ENCODE measurements at places on chromosomes 4 and X.

- no peak for DNase-seq
Observed at GRCh38 chrX:155767876-155768769, 113.0 kb upstream of the VAMP7 start.

- peak; percentile 58 for DNase-seq
Observed at GRCh38 chr4:132026166-132026565, 1122.9 kb upstream of the PCDH10 start.

- DNase-seq: no peak
Observed at GRCh38 chr4:48311896-48312295, 29.4 kb upstream of the SLAIN2 start.

DNA sequence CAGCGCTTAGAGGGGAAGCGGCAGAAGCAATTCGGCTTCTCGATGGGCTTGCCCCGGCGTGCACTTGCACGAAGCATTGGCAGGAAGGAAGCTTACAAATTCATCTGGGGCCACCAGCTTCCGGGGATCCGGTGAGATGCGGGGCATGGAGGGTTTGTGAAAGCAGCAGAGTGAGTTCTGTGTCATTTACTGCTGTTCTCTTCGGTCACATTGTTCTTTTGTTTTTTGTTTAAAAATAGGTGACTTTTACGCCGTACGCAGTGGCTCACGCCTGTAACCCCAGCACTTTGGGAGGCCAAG is 47.0 kb downstream of the ASMT start:
- no peak for DNase-seq

DNA sequence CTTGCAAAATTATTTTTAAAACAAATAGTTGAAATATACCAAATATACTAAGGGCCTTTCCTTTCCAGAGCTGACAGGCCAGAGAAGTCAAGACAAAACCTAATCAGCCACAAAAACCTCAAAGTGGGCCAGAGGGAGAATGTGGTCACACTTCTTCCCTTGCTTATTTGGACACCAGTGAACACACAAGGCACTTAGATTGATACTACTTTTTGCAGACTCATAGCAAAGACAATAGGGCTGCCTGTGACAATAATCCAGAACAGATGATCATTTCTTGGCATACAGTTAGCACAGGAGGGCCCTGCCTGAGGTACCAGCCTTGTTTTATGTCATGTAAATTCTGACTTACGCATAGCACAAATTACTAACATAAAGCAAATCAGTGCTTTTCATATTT is 215.7 kb upstream of the NEIL3 start:
- no peak for DNase-seq

GRCh38 chr4:55028196-55028595 is 97.2 kb downstream of the KDR start:
- DNase-seq: no peak

DNA sequence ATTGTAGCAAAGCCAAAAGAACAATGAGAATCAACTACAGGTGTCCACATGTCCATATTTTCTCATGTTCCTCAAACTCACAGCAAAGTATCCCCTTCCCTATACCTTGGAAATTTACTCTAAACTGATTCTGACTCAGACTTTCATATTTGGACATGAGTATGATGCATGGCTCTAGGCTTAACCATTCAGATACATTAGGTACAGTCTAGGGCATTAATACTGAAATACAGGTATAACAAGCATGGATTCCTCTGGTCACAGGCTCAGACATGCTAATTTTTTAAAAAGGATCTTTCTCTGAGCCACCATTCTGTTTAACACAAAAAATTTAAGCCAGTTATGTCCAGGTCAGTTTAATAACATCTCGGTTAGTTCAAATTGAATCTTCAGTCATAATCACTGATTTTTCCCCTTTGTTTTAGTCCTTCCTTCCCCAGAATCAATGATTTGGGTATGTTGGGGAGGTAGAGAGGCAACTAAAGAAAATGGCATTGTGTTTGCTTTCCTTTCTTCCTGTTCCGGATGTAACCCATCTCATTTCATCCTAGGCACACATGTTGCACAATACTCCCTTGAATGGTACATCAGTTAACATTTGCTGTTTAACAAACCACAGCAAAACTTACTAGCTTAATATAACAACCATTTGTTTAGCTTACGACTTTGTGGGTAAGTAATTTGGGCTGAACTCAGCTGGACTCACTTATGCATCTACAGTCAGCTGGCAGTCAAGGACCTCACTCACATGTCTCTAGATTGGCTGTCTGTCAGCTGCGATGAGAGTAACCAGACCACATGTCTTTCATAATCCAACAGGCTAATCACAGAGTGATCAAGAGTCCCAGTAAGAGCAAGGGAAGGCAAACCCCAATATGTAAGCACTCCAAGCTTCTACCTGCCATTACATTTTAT is 75.3 kb upstream of the GRIA3 start:
- no peak for DNase-seq

All from NCI-H1694 (cell line).